IMR-90 (cell line): ENCODE measurements at places on chromosomes 2 and 18. TPM values are rescaled to one million over a fixed set of nuclear protein-coding genes. Genes with fewer than 3 reads are reported as not detected.

The ELMOD3 gene
- total RNA-seq = 10.8 and 13.1 TPM in 2 replicates

GRCh38 chr2:63780518-63781155 is 61.1 kb upstream of the UGP2 start:
- DNase-seq = no peak

DNA sequence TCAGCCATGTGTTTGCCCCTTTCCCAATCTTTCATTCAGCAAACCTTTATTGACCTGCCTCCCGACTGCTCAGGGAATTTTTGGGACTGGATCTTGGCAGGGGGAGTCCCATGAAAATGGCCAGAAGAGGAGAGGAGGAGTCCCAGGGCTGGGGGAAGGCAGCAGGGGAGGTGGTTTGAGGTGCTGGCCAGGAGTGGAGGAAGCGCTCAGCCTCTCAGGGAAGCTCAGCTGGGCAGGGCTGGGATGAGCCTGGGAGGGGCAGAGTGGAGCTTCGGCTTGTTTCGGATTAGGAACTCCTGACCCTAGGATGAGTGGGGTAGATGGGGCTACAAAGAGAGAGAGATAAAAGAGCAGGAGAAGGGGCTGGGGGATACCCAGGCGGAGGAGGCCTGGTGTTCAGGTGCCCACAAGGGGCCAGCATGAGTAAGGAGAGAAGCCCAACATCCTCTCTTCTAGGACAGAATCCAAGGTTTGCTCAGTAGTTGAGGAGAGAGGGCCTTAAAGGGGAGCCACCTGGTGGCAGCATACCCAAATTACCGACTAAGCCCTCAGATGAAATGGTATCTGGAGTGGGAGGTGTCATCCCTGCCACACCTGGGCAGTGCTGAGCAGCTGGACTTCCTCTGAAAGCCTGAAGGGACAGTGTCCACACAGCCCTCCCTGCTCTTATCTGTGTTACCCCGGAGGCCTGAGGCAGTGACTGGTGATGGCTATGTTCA is 91.1 kb downstream of the INHBB start:
- DNase-seq = peak; percentile 13

DNA sequence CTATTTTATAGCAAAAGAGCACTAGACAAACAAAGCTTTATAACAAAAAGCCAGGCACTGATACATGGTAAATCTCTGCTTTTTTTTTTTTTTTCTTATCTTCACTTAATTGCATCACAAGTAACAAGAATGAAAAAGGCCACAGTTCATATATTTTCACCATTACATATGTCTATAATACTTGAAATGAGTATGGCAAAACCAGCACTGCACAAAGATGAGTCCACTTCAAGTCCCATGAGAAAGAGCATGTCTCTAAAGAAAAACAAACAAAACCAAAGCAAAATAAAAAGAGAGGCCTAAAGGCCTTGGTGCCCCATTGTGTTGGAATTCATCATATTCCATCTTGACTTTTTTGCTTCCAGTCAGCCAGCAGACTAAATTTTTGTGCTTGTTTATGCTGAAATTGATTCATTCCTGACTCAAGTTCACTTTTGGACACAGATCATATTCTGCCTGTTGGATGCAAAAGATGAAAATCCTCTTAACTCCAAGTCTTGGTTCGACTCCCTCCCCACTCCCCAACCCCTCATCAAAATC is 264.9 kb upstream of the CCDC68 start:
- DNase-seq = peak; percentile 55

GRCh38 chr18:77131100-77131651 is 1.4 kb downstream of the MBP start:
- no peak for DNase-seq

GRCh38 chr2:68832233-68832869 is 38.8 kb downstream of the BMP10 start:
- DNase-seq = peak; percentile 78

DNA sequence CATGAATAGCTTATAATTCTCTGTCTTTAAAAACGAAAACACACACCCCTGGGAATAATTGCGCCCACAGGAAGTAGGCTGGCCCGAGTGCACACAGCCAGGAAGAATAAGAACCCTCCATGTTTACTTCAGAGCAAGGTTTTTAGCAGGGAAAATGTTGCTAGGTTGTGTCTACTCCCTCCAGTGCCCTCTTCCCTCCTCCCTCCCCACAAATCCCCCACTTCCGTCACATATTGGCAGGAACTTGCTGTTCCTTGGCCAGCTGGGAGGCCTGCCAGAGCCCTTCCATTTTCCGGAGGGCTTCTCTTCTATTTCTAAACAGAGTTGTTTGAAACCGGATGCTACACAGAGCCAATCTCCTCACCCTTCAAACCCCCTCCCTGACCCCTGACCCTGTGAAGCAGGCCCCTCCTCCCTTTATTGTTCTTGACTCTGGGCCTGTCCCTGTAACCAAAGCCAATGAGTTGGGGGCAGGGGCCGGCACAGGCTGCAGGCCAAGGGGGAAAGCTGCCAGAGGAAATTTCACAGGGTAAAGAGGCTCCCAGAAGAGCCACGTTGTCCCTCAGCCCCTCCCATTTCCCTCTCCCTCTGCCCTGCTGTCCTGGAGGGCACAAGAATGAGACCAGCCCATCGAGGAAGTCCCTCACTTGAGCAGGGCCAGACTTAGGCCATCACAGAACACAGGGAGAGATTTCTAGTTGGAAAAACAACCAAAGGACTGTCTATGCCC is 49.8 kb upstream of the LGALSL start:
- peak; percentile 35 for DNase-seq

The RAX gene
- total RNA-seq = not detected in 2 replicates

The CDH2 gene
- 105 and 111 TPM in 2 replicates for total RNA-seq

DNA sequence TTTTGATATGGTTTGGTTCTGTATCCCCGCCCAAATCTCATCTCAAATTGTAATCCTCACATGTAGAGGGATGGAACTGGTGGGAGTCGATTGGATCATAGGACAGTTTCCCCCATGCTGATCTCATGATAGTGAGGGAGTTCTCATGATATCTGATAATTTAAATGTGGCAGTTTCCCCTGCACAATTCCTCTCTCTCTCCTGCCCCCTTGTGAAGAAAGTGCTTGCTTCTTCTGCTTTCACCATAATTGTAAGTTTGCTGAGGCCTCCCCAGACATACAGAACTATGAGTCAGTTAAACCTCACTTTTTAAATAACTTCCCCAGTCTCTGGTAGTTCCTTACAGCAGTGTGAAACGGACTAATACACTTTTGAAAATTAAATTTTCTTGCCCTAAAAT is 12.3 kb upstream of the KCNJ3 start:
- DNase-seq = no peak

- DNase-seq = no peak
These were observed 115.0 kb upstream of the MMADHC start for GRCh38 chr2:149702571-149702970.

The IL36A gene
- total RNA-seq = not detected in 2 replicates

GRCh38 chr18:50859793-50860555 is 18.9 kb upstream of the ME2 start:
- DNase-seq = no peak

- DNase-seq = no peak
These were observed 2.4 kb downstream of the CYP26B1 start for GRCh38 chr2:72145289-72145657.

The NDUFS1 gene
- total RNA-seq = 118 and 187 TPM in 2 replicates

GRCh38 chr2:7348761-7349160 is 431.5 kb downstream of the RNF144A start:
- DNase-seq = no peak

- DNase-seq = no peak
These were observed 285.3 kb upstream of the ZSWIM2 start for GRCh38 chr2:187134306-187134705.

DNA sequence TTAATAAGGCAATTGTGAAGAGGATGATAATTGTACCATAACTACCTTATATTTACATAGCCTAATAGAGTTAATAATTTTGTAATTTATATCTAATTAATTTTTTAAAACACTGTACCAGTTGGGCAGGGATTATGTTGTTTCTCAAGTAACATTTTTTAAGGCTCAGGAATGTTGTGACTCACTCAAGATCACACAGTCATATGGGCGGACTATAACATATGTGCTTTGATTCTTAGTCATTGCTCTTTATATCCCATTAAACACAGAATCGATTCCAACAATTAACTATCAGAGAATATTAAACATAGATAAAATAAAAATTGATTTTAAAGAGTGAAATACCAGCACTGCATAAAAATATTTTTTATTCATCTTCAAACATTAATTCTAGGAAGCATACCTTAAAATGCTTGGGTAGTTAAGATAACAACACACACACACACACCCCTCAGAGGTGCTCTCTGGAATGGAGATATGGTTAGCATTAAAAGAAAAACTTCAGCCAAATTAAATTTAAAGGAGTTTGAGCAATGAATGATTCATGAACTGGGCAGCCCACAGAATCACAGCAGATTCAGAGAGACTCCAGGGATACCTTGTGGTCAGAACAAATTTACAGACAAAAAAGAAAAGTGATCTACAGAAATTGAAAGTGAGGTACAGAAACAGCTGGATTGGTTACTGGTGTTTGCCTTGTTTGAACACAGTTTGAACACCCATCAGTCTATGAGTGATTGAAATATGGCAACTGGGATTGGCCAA is 869.4 kb upstream of the ID2 start:
- peak; percentile 68 for DNase-seq

DNA sequence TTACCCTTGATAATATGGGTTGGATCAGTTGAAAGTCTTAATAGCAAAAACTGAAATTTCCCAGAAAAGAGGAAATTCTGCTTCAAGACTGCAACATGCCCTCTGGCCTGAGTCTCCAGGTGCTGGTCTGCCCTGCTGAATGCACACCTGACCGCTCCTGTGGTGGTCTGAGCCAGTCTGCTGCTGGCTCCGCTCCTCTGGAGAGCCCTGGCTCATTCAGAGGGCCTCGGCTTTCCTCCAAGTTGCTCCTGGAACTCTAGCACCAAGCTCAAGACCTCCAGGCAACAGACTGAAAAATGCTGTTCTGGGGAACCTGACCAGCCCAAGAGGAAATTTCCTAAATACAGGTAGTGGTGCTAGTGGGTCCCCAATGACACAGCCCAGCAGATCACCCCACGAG is 64.8 kb downstream of the DIPK1C start:
- DNase-seq = no peak

DNA sequence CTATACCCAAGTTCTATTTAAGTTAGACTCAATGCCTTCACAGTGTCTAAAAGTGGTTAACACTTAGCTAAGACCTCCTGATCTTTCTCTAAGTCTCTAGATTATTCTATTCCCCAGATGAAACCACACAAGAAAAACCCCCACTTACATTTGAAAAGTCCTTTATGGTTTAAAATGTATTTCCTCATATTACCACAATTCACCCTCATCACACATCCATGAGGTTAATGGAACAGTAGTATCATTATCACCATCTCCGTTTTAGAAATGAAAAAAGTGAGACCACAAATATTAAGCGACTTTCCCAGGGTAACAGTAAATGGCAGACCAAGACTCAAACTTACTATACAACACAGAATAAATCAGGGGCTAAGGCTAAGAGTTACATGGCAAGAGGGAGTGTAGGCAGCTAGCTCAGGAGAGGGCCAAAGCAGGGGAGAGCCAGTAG is 28.6 kb downstream of the EPG5 start:
- DNase-seq = no peak

The FBXO15 gene
- total RNA-seq = 0.90 and 1.1 TPM in 2 replicates

DNA sequence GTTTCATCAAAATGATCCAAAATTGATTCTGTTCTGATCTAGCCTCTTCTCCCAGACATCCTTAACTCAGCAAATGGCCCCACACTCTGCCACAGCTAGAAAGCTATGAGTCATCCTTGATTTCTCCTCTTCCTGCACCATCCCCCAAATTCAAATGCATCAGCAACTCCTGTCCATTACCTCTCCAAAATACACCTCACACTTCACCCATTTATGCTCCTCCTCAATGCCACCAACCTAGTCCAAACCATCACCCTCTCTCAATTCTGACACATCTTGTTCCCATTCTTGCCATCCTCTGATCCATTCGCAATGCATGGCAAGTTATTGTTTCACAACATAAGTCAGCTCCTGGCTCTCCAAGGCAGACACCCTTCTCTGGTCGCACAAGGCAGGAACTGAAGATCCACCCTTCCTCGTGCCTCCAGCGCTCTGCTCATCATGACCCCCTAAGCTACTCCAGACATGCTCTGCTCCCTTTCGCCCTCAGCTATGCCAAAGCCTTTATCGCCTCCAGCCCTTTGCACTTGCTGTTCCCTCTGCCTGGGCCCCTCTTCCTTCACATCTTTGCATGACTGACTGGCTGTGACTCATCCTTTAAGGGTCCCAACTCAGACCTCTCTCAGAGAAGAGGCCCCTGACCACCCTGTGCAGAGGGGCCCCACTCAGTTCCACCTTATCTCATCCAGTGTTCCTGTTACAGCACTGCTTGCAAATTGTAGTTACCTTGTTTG is 83.6 kb downstream of the MREG start:
- peak; percentile 33 for DNase-seq

DNA sequence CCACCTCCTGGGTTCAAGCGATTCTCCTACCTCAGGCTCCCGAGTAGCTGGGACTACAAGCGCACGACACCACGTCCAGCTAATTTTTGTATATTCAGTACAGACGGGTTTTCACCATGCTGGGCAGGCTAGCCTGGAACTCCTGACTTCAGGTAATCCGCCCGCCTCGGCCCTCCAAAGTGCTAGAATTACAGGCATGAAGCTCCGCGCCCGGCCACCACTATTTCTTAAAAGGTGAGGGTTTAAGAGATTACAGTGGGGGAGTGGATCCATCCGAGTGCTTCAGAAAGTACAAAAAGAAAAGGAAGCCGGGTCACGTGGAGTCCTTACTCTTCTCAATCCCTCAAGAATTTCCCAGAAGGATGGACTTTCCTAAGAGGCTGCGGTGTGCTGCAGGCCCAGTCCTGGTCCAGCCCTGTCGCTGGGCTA is 146.9 kb downstream of the ANKRD44 start:
- no peak for DNase-seq

The UBE2F gene
- 44.6 and 59.4 TPM in 2 replicates for total RNA-seq

DNA sequence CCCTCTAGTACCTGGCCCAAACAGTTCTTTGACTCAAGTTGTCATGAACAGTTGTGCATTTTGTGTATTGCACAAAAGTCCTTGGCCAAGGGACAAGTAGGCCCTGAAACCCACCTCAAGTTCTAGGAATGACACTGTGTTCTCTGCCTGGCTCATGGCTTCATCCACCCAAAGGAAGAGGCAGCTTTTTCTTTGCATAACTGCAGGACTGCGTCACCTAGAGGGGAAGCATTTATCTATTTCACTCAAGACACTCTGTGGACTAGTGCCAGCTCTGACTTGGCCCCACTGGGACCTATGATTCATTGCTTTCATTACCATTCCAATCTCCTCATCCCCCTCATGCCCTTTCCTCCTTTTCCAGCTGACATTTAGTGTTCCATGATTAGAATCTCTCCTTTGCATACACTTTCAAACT is 119.3 kb upstream of the SIX2 start:
- DNase-seq = peak; percentile 94

DNA sequence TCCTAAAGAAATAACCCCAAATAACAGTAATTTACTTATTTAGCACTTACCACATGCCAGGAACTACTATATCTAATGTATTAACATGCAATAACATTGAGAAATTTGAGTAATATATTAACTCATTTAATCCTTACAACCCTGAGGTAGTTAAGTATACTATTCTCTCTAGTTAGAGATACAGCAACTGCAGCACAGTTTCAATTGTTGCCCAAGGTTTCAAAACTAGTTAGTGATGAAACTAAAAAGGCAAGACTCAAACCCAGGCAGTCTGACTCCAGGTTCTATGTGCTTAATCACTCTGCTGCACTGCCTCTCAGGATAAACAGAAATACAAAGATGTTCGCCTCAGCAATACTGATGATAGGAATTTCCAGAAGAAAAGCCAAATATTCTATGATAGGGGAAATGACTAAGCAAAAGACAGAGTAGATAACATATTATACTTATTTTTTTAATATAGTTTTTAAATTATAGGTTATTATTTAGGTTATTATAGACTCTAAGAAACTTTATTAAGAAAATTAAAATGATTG is 88.0 kb downstream of the SS18 start:
- DNase-seq = peak; percentile 31

- DNase-seq = no peak
These were observed 25.0 kb upstream of the RNF152 start for GRCh38 chr18:61917818-61918217.

The MAP3K19 gene
- total RNA-seq = not detected in 2 replicates
